Subcutaneous adipose tissue (tissue), 4 donors: ENCODE measurements at places on chromosomes 4 and X. TPM values are rescaled to one million over a fixed set of nuclear protein-coding genes. Genes with fewer than 3 reads are reported as not detected.

The GAGE13 gene
- not detected for total RNA-seq

The TEX13D gene
- total RNA-seq = not detected

The ACE2 gene
- total RNA-seq = 5.8 TPM

The XKRX gene
- total RNA-seq = not detected

The CD38 gene
- 15.3 TPM for total RNA-seq

The DKC1 gene
- total RNA-seq = 65.7 TPM

The AR gene
- 37.8 TPM for total RNA-seq

The TKTL2 gene
- total RNA-seq = 0.34 TPM

The AFP gene
- total RNA-seq = not detected

The PLXNB3 gene
- total RNA-seq = 28.2 TPM

The GAGE12C gene
- not detected for total RNA-seq

The STOX2 gene
- 3.7 TPM for total RNA-seq

The GPR34 gene
- total RNA-seq = 52.8 TPM

The CT45A3 gene
- not detected for total RNA-seq

The KLHL13 gene
- total RNA-seq = 1.4 TPM

The ATG4A gene
- total RNA-seq = 13.4 TPM

The MAGEA1 gene
- total RNA-seq = not detected

The RASL11B gene
- total RNA-seq = 2.4 TPM

The XAGE1A gene
- total RNA-seq = not detected

The DCAF4L1 gene
- 0.22 TPM for total RNA-seq

The TMEM144 gene
- total RNA-seq = 23.8 TPM

The PRR32 gene
- not detected for total RNA-seq

The ANXA10 gene
- not detected for total RNA-seq

The MAGEE2 gene
- total RNA-seq = not detected

The RAB40AL gene
- not detected for total RNA-seq

The PDE5A gene
- 30.0 TPM for total RNA-seq

The FAT1 gene
- total RNA-seq = 59.7 TPM

The CSAG3 gene
- total RNA-seq = not detected

The XAGE2 gene
- not detected for total RNA-seq
